ENCODE measurements at places on chromosomes 7 and 10.

DNA sequence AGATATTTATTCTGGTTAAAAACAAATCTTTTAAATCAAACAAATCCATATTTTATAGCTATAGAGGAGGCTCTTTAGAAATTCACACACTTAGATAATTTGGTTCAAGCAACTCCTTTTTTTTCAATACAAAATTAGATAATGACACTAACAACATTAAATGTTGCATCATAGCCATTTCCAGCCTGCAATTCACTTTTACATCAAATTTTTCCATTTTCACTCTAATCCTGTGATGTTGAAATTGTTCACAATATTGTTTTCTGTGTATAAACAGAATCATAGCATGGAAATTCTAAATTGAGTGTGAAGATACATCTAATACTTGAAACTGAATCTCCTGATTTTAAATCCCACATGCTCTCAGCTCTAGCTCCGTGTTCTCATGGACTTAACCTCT is 482.6 kb downstream of the INHBA start:
- no peak for DNase-seq

- DNase-seq, result no peak
These were observed 76.1 kb downstream of the ANK3 start for GRCh38 chr10:60313589-60313952.

DNA sequence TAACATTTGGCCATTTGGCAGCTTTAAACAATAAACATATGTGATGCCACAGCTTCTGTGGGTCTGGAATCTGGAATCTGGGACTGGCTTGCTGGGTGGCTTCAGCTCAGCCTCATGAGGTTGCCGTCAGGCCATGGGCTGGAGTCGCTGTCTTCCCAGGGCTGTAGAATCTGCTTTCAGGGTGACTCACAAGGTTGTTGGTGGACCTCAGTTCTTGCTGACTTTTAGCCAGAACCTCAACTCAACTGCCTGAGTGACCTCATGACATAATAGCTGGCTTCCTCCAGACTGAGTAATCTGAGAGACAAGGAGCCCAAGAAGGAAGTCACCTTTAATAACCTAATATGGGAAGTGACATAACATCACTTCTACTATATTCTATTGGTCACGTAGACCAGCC is 44.6 kb upstream of the TSPAN13 start:
- DNase-seq, result no peak

GRCh38 chr7:105173586-105173985 is 159.6 kb downstream of the KMT2E start:
- DNase-seq, result no peak

GRCh38 chr7:134353411-134353810 is 36.7 kb upstream of the SLC35B4 start:
- no peak for DNase-seq

GRCh38 chr7:14199336-14199735 is 209.9 kb upstream of the ETV1 start:
- DNase-seq, result no peak

GRCh38 chr7:71485586-71485985 is 353.6 kb downstream of the GALNT17 start:
- DNase-seq, result no peak

GRCh38 chr10:119090968-119091367 is 10.4 kb upstream of the EIF3A start:
- DNase-seq, result peak; percentile 83

DNA sequence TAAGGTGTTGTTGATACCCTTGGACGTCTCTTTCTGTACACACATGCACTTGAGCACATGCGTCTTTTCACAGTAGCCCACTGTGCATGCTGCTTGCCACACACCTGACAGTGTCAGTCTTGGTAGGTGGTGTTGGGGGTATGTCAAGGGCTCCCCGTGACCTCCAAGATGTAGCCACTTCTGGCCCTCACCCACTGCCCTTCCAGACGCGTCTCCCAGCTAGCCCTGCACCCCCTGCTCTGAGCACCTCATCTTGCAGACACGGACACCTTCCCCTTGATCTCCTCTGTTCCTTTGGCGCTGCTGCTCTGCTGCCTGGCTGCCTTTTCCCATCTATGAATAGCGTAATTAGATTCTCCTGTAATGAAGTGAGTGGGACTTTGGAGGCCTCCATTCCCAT is 75.2 kb upstream of the TNS3 start:
- DNase-seq, result no peak

GRCh38 chr10:49176310-49177268 is 11.6 kb downstream of the TMEM273 start:
- no peak for DNase-seq

GRCh38 chr7:151166629-151167196 is 781 bp downstream of the GBX1 start:
- no peak for DNase-seq

GRCh38 chr7:47342296-47343060 is 239.4 kb downstream of the TNS3 start:
- DNase-seq, result no peak

- peak; percentile 43 for DNase-seq
These were observed 20.2 kb upstream of the FHIP2A start for GRCh38 chr10:114801411-114801813.

- peak; percentile 54 for DNase-seq
These were observed 21.7 kb upstream of the PCGF5 start for GRCh38 chr10:91198781-91199180.

- no peak for DNase-seq
These were observed 344.7 kb downstream of the ARL4A start for GRCh38 chr7:13032084-13032483.

DNA sequence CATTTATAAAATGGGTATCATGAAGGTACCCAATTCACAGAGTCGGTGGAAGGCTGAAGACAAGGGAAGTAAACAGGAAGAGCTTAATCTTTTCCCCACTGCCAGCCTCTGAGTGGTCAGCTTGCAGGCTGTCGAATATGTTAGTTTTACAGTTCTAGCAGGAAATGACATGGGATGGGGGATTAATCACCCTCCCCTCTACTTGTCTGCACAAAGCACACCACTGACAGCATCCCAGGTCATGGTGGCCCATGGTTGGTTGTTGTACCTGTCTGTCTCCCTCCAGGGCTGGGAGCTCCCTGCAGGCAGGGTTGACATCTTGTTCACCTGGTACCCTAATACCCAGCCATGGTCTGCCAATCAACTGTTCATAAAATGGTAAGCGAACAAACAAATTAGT is 55.6 kb downstream of the GRB10 start:
- no peak for DNase-seq

DNA sequence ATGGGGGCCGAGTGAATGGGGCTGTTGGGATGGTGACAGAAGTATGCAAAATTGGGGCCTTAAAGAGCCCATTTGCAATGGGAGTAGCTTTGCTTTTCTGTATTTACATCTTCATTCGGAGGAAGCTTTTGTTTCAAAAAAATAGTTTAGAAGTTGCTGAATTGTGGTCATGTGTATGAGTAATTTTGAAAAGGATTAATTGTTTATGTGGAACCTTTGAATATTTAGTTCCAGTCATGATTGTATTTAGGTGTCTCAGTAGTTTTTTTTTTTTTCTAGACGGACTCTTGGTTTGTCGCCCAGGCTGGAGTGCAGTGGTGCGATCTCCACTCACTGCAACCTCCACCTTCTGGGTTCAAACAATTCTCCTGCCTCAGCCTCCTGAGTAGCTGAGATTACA is 37.2 kb downstream of the RBM33 start:
- no peak for DNase-seq

DNA sequence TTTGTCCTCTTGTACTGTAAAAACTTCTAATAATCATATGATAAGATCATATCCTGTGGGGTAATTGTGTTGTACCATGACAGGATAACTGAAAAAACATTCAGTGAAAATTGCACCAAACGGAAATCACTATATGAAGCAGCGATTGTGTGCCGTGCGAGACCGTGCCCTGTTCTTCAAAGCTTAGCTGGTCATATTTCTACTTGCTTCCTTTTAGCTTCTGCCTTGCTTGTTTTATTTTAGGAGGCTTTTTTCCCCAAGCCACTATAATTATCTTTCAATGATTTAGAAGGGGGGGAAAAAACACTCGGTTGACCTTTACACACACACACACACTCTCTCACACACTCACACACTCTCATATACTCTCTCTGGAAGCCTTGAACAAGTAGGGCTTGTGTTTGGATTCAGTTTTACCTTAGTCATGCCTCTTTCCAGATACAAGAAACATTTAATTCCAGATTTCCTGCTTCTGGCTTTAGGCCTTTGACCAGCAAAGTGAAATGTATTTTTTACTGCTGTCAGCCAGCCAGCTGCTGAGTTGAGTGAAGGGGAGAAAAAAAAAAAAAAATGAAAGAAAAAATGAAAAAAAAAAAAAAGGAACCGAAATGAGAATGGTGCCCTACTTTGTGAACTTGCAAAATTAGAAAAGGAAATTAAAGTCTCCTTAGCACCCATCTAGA is 181.4 kb downstream of the ARID5B start:
- peak; percentile 65 for DNase-seq

DNA sequence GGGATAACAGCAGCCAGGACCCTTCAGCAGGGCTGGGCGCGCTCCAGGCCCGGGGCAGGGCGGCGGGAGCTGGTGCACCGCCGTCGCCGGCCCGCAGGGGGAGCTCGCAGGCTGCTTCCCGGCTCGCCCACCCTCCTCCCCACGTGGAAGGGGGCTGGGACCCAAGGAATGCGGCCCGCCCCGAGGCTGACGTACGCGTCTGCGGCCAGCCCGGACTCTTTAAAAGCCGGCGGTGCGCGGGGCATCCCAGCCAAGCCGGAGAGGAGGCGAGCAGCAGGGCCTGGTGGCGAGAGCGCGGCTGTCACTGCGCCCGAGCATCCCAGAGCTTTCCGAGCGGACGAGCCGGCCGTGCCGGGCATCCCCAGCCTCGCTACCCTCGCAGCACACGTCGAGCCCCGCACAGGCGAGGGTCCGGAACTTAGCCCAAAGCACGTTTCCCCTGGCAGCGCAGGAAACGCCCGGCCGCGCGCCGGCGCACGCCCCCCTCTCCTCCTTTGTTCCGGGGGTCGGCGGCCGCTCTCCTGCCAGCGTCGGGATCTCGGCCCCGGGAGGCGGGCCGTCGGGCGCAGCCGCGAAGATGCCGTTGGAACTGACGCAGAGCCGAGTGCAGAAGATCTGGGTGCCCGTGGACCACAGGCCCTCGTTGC is at the start of gene PFKFB3:
PFKFB3 (plus strand) TSS at position 249 of the 647 bp plus-strand sequence; CDS start at position 578, 329 bp downstream.
- peak; percentile 91 for DNase-seq

DNA sequence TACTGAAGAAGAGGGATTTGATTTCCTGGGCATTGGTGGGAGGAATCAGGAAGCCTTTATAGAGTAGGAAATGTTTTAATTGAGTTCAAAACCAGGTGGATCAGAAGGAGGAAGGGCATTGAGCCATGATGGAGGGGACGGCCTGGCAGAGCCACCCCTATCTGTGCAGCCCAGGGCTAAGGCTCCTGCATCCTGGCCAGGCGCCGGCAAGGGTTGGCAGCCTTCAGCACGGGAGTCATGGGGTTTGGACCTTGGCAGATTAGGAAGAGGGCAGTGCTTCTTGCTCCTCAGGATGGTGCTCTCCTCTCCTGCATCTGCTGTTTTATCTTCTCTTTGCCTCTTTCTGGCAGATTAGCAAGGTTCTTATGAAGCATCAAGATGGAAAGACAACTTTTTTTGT is 12.5 kb downstream of the ZNF862 start:
- DNase-seq, result no peak

- no peak for DNase-seq
These were observed 4.5 kb downstream of the VSTM4 start for GRCh38 chr10:49110684-49111319.

GRCh38 chr7:2013381-2014311 is 219.1 kb downstream of the MAD1L1 start:
- no peak for DNase-seq

GRCh38 chr10:119285495-119286267 is 78.3 kb downstream of the GRK5 start:
- DNase-seq, result no peak

GRCh38 chr7:137967143-137968018 is 34.5 kb downstream of the CREB3L2 start:
- DNase-seq, result no peak

DNA sequence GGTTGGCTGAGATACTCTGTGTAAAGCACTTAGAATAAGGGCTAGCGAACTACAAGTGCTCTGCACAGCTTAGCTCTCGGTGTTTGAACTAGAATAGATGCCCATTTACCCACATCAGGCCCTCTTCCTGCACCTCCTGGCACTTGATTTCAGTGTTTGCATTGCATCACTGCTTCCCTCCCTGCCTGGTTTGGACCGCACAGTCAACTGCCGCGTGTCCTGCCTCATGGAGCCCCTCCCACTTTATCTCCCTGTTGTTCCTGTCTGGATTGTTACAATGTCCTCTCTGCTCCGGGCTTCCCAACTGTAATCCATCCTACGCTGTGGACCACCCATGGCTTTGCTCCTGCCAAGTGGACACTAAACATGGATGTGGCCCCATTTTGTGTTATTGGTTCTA is 2.3 kb downstream of the FAM107B start:
- no peak for DNase-seq

DNA sequence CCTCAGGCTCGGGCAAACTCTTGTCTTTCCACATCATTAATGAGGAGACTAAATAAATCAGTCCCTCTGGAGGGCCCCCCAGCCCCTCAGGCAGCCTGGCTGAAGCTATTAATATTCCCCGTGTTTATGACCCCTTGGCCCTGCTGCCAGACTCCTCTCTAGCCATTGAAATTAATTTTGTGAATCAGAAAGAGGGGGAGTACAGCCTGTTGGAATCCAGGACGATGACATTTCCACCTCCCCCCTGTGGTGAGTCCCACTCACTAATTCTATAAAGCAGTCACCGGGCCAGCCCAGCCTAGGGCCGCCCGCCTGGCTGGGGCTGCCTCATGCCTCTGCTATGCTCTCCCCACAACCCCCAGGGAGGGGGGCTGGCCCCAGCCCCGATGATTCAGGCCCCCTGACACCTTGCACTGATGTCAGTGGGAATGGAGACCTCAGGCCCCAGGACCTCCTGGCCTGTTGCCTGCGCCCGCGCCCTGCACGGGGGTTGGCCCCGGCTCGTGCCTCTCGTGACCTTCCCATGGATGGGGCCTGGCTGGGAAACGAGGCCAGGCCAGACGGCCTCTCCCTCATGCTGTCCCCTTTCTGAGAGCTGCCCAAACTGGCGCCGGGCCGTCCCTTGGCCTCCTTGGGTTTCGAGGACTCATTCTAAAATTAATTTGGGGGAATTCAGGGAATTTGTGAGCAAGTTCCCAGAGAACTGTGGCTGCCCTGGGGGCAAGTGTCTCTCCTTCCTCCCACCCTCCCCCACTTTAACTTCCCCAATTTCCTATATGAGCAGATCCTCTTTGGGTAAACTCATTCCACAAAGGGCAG is 34.0 kb downstream of the TMEM270 start:
- DNase-seq, result no peak

- DNase-seq, result peak; percentile 57
These were observed 111.5 kb downstream of the CCNY start for GRCh38 chr10:35447693-35448407.

DNA sequence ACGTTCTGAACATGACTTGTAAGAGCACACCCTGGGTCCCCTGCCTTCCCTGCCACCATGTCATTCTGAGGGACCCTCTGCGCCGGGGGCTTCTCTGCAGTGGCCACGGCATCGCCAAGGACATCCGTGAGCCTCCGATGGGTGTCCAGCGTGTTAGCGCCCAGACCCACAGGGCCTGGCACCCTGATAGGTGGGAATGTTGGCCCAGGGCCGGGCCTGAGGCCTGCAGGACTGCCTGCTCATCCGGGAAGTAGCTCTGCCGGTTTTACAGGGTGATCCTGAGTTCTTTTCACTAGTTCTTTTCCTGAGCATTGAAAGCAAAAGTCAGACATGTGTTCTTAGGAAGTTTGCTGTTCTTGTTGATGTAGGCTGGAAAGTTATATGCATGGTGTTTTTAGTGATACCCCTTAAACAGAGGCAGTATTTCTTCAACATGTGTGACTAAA is 54.5 kb downstream of the WDR37 start:
- no peak for DNase-seq

GRCh38 chr7:49341849-49342248 is 417.5 kb downstream of the CDC14C start:
- no peak for DNase-seq

Measured in CD4-positive, alpha-beta T cell treated with Interleukin-12 subunit alpha and Interleukin-12 subunit beta, for 1 hour (primary cell).